MV-4-11 (cell line): ENCODE measurements at places on chromosomes 7 and 10.

- DNase-seq, result no peak
These were observed 120.1 kb downstream of the PTPN20 start for GRCh38 chr10:47031211-47031900.

DNA sequence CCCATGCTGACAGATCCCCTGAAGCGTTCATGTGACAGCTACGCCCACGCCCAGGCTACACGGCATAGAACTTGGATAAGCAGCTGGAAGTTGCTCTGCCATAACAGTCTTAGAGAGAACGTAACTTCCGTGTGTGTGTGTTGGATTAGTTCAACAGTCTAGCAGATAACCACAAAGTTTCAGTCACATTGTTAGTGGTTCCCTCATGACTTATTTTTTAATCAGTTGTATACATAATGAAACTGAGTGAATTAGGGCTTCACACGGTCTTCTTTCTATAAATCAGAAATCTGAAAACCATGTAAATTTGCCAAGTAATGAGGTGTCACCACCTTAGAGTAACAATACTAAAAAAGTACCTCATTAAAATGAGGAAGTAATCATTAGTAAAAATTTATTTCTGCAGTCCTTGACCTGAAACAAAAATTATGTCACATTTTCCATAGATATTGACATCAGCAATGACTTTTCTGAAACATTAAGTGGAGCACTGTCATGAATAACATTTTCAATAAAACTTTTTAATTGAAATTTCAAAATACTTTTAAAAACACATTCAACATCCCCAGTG is 21.7 kb upstream of the MACC1 start:
- peak; percentile 93 for DNase-seq

DNA sequence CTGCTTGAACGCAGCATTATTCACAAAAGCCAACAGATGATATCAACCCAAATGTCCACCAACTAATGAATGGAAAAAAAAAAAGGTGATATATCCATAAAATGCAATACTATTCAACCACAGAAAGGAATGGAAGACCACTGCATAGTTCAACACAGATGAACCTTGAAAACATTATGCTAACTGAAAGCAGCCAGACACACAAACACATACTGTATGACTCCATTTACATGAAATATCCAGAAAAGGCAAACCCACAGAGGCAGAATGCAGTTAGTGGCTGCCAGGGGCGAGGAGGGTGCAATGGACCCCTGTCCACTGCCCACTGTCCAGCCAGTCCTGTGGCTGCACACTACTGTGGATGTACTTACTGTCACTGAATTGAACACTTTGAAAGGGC is 36.6 kb downstream of the KIAA1549 start:
- DNase-seq, result no peak

DNA sequence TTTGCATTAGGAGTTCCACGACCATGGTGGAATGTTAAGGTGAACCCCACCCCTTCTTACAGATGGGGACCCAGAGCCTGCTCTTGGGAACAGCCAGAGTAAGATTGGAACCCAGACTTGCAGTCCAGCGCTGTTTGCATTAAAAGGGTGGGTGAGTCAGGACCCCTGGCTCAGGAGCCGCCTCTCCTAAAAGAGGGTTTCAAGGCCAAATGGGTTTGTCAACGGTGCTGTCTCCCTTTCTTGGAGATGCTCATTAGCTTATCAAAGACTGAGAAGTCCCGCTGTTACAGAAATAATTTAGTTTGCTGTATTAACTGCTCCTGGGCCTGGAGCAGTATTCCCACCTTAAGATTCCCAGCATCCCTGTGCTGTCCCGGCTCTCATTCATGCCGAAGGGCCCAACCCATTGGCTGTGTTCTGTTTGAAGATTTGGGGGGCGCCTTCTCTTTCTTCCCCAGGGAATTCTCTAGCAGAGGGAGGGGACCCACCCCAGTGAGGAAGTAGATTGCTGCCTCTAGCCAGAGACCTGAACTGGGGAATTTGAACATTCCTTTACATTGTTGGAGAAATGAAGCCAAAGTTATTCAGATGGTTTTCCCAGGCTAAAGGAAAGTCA is 1.8 kb downstream of the MARVELD1 start:
- no peak for DNase-seq

- DNase-seq, result no peak
These were observed 892.9 kb downstream of the LRMDA start for GRCh38 chr10:76324283-76324682.

DNA sequence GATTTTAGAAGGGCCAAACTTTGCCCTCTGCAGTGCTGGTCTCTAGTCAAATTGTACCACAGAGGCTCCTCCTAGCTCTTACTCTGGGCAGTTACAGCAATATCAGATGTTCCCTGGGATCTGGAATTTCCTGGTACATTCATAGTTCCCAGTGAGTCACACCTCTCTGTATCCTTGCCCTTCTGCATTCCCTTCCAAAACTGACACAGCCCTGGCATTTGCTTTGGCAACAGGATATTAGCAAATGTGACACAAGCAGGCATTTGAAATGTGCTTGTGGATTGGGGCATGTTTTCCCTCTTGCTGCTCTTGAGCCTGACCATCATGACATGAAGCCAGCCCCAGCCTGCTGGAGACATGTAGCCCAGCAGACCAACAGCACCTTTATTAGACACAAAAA is 284.7 kb upstream of the AKR1E2 start:
- no peak for DNase-seq

- DNase-seq, result no peak
These were observed 264.3 kb downstream of the CACNA2D1 start for GRCh38 chr7:82179311-82179710.

DNA sequence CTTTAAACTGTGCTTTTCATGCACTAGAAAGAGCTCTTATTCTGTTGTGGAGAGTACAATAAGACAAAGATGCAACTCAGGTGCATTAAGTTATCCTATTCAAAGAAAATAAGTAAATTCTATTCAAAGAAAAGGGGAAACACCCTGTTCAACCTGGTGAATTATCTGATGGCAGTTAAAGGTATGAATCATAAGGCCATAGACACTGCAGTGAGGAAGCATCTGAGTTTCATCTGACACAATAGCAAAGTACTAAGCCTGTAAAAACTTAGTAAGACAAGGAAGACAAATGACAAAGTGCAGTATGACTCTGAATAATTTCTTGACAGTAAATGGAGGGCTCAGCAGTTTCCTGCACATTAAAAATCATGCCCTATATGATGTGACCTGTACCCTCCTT is 91.0 kb upstream of the LRRTM3 start:
- no peak for DNase-seq

DNA sequence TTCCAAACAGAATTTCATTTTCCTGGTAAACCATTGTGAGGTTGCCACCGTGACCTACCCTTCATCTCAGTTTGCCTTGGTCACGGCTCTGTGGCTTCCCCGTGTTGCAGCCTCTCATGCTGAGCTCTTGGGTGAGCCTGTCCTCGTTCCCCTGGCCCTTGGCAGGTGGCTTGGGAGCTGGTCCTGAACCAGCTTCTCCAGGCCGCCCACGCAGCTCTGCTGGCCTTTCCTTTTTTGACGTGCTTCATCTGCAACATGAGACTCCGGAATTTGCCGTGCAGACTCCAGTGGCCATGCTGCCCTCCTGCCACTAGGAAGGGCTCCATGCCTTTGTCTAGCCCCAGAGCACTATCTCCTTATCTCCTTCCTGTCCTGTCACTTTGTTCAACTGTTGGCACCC is 93.0 kb upstream of the NPS start:
- DNase-seq, result no peak

- DNase-seq, result no peak
These were observed 3.2 kb downstream of the NYAP1 start for GRCh38 chr7:100486753-100487446.

- peak; percentile 66 for DNase-seq
These were observed 2.2 kb upstream of the LRRC27 start for GRCh38 chr10:132329565-132330485.

DNA sequence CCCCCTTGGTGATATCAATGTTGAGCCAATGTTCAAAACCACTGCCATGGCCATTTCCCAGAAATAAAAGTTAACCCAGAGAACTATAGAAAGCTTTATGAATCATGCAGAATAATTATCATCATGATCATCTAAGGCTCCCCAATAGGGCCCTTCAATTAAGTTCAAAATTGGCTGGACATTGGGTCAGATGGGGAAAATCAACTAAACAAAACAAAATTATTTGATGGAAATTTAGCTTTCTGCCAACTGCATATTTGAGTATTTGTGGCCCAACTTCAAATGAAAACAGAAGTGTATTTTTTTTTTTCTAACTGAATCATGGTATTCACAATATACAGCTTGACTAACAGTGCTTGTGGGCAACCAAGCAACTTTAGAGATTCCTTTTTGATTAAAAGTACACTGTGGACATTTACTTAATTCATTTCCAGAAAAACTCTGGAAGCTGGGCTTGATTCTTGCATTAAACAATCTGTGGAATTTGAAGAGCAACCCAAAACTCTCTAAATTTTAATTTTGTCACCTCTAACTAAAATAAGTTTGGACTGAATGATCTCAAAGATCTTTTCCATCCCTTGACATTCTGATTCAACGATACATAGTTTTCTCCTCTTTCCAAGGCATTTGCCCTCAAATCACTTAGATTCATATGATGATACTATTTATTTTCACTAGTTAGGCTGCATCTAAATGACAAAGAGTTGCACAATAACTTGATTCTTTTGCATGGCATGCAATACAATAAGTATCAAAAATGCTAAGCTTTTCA is 203.2 kb downstream of the AHR start:
- DNase-seq, result no peak
